ENCODE measurements at places on chromosomes 4 and X. TPM values are rescaled to one million over a fixed set of nuclear protein-coding genes. Genes with fewer than 3 reads are reported as not detected.

DNA sequence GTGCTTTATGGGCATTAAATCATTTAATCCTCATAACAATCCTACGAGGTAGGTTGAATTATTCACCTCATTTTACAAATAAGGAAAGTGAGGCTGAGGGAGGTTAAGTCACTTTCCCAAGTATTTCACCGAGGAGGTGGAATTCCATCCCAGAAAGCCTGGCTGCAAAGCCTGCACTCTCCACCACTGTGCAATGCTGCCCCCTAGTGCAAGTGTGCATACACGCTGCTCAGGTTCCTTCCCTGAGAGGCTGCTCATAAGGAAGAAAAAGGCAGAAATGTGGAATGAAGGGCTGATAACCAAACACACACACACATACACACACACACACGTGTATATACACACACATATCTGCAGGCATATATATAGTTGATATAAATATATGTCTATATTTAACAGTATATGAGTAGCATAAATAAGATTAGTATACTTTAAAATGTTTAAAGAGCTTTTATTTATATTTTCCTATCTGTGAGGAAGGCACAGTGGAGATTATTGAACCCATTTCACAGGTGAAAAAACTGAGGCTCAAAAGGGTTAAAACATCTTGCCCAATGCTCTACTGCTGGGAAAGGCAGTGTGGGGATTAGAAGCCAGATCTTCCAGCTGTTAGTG, 714.5 kb upstream of the TENM3 start:
- peak; percentile 38 for DNase-seq

DNA sequence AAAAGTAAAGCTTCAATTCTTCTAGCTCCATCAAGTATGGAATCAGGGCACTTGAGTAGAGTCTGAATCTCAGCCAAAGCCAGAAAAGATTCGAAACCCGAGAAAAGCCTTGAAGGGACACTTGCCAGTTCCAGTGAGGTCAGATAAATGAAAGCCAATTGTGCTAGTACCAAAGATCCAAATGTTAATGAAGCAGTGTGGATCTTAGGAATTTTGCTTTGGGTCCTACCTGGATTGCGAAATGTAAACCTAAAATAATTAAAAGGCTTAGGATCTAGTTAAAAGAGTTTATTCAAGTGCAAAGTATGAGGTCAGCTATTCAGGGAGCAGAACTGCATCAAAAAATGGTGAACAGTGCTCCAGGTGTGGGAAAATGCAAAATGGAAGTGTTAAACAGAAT, 552.6 kb downstream of the NAP1L3 start:
- DNase-seq: no peak

DNA sequence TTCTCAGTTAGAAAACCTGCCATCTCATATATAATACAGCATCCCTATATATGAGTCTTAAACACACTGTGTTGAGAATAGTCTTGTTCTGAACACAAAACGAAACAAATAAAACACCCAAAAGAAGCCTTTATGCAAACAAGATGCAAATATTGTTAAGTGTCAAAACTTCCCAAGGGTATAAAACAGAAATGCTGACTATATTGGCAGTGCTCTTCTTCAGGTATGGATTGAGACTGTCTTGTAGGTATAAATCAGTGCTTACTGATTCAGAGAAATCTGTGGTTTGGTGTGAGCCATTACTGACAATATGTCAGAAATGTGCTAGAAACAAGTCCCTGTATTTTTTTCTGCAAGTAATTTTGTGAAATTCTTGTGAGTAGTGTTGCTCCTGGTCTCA, 82.8 kb upstream of the CTSO start:
- no peak for DNase-seq

DNA sequence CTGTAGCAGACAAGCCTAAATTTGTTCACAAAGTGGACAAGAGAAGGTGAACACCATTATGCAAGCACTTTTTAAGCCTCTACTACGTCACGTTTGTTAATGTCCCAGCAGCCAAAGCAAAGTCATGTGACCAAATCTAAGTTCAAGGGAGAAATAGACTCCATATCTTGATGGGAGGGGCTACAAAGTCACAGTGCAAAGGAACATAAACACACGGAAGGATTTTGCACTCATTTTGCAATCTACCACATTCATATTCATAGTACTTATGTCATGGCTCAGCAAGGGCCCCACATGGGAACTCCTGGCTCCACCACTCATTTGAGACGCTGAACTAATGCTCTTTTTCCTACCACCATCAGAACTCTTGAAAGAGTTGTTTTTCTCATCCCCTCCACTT, 139.0 kb upstream of the JADE1 start:
- no peak for DNase-seq

DNA sequence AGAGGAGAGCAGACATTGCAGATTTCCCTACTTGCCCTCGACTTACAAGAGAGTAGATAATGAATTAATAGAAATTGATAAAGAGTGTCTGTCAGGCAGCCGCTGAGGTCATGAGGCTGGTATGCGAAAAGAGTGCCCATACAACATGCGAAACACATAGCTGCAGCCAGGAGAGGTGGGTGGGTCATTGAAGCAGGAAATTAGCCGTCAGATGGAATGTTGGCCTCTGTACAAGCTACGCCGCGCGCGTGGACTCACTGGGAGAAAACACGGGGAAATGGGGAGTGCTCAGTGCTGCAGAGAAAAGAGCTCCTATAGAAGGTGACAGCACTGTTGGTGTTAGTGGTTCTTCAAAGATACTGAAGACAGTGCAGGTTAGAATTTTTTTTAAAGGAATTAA, 125.1 kb downstream of the RAPGEF2 start:
- DNase-seq: no peak

GRCh38 chr4:81746071-81746470, 274.4 kb upstream of the RASGEF1B start:
- DNase-seq: no peak

- no peak for DNase-seq
Measured at GRCh38 chr4:77451530-77451929, 154.1 kb upstream of the CXCL13 start.

GRCh38 chr4:1344696-1345095, 2.3 kb upstream of the UVSSA start:
- no peak for DNase-seq

- DNase-seq: no peak
Measured at GRCh38 chr4:126592088-126592487, 1040.7 kb upstream of the INTU start.

- no peak for DNase-seq
Measured at GRCh38 chr4:40040908-40041307, 15.7 kb upstream of the N4BP2 start.

SUPT20HL2 gene
- total RNA-seq: not detected

GRCh38 chr4:187294861-187295260, 571.2 kb upstream of the FAT1 start:
- DNase-seq: no peak

DNA sequence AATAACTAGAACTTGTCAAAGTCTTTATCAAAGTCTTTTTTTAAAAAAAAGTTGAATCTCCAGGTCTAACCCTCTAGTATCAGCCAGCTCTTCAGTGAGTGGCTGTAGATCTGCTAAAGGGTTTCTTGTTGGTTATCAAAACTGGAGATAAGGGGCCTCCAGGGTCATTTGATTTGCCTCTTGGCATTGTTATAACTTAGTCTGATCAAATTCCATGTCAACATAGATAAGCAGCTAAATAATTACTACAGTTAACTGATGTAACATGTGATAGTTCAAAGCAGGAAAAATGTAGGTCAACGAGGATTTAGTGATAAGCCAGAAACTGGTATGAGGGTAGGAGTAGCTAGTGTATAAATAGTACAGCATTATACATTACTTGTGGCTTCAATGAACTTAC, 465.1 kb downstream of the PDHA2 start:
- no peak for DNase-seq

DNA sequence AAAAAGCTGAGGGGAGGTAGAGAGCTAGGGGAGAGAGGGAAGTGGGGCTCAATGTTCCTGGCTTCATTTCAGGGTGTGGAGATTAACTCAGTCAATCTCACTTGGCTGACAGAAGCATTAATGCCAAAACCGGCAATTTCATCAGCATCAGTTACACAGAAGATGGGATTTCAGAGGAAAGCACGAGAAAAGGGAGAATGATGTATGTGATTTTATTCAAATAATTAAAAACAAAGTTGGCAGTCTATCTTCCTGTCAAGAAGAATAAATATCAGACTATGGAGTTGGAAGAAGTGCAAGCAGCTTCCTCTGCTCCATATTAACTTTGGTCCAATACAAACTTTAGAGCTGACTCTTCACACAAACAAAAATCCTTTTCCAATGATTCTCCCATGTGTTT, 29.6 kb upstream of the HCCS start:
- no peak for DNase-seq

MEPE gene
- not detected for total RNA-seq

DNA sequence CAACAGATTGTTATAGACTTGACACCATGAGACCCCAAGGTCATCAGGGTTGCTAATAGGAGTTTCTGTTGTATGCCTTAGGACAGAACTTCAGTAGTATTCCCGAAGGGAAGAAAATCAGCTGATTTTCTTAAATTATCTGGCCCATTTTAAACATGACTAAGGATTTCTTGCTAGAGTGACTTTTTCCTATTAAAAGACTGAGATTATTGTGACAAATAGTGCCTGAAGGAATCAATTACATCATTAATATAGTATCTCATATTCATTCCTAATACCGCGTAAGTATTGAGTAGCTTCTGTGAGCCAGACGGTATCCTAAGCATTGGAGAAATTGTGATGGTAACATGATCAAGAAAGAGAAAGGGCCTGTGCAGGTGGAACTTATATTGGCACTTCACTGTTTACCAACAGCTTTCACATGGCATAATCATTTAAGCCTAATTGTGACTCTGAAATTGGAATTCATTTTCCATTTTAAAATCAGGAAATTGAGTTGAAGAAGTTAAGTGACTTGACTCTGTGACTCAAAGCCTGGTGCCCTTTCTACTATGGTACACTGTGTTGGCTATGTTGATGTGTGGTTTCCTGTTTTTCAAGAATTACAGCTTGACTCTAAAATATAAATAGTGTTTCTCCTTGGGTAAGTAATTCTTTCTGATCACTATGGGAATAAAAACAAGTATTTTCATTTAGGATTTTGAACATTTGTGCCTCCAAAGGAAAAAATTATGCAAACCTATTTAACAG, 4.1 kb downstream of the AFF1 start:
- DNase-seq: peak; percentile 17

MAGEB5 gene
- total RNA-seq: not detected

GRCh38 chr4:52957835-52958631, 95.9 kb downstream of the RASL11B start:
- no peak for DNase-seq

DNA sequence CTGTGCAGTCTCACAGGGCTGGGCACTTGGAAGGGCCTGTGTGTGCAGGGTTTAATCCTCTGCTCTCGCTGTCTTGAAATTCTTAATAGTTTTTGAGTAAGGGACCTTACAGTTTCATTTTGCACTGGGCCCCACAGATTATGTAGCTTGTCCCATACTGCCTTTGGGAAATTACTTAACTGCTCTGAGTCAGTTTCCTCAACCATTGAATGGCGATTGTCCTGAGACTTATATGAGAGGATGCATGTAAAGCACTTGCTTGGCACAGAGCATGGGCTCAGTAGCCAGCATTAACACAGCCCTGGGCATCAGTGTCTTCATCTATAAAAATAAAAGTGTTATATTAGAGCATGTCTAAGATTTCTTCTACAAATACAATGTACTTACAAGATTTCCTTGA, 55.8 kb downstream of the CLCN5 start:
- no peak for DNase-seq

DNA sequence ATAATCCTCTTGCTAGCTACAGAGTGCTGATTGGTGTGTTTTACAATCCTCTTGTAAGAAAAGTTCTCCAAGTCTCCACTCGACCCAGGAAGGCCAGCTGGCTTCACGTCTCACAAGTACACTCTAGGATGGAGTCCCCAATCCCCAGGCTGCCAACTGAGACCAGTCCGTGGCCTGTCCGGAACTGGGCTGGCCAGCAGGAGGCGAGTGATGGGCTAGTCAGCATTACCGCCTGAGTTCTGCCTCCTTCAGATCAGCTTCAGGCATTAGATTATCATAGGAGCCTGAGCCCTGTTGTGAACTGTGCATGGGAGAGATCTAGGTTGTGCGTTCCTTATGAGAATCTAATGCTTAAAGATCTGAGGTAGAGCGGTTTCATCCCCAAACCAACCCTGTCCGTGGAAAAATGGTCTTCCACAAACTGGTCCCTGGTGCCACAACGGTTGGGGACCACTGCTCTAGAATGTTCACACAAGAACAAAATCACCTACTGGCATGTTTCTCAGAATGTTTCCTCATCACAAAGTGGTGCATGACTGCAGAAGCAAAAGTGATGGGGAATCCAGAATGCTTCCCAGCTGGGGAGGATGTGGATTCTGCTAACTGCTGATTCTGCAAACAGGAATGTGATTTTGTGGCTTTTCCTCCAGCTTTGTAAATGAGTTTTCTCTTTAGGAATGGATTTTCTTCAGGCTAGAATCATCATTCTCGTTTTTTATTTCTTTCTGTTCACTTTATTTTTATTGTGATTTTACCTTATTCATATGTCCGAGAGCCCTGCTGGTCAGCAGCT, 40.9 kb downstream of the SEPTIN11 start:
- DNase-seq: no peak

DNA sequence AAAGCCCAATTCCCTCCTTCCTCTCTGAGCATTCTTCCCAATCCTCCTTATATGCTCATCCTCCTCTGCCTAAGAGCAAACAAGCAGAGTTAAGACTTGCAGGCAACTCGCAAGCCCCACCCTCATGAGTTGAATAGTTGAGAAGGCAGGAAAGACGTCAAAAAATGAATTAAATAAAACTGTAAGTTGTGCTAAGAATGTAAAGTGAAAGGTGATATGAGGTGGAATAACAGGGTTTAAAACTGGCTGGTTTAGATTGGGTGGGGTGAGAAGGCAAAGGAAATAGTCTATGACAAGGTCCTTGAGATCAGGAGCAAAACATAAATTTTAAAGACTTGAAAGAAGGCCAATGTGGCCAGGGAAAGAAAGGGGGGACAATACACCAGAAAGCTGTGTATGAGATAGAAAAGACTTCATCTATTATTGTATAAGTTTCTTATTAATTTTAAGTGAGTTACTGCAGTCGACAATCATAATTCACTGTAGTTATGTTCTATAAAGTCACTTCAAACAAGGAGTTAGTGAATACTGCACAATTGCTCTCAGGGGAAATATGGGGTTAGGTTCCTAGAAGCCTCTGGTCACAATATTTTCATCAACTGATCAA, 124.9 kb downstream of the RELL1 start:
- DNase-seq: no peak

DNA sequence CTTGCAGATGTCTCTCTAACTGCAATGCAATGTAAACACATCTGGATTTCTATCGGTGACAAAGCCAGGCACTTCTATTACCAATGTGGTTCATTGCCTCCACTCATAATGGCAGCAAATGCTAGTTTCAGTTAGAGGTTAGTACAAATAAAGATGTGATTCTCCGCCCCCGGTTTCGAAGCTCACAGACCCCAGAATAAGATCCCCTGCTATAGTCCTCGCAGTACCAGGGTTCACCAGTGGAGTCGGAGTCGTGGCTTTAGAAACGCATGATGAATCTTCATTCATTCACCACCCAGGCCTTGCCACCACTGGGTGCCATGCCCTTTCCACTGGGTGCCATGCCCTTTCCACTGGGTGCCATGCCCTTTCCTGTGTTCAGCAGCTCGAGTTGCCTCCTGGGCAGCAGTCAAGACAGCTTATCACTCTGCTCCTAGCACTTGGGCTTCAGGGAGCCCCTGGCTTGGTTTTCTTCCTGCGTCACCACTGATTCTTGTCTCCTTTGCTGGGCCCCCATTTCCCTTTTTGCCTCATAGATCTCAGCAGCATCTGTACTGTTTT, 3.5 kb upstream of the NAA10 start:
- peak; percentile 71 for DNase-seq

RADX gene
- total RNA-seq: 7.4 TPM

- no peak for DNase-seq
Measured at GRCh38 chrX:136549226-136549625, 17.2 kb downstream of the VGLL1 start.
